ENCODE measurements at places on chromosomes 3 and 15. TPM values are rescaled to one million over a fixed set of nuclear protein-coding genes. Genes with fewer than 3 reads are reported as not detected.

GRCh38 chr3:105351821-105352220 lies 14.9 kb upstream of the ALCAM start:
- H3K27ac ChIP-seq: no peak overlapping the region
- no peak for DNase-seq
- peaks cover 23% of the 10 kb centered on the region for H3K27me3 ChIP-seq
- no peak overlapping the region for H3K4me3 ChIP-seq

GRCh38 chr3:134406331-134407238 lies 32.3 kb upstream of the AMOTL2 start:
- H3K27ac ChIP-seq: peak overlapping the region; percentile 26
- peaks cover 87% of the 10 kb centered on the region for H3K27me3 ChIP-seq
- H3K4me1 ChIP-seq: peaks cover 21% of the 10 kb centered on the region
- no peaks in the 10 kb centered on the region for H3K36me3 ChIP-seq
- peak; percentile 93 for DNase-seq

DNA sequence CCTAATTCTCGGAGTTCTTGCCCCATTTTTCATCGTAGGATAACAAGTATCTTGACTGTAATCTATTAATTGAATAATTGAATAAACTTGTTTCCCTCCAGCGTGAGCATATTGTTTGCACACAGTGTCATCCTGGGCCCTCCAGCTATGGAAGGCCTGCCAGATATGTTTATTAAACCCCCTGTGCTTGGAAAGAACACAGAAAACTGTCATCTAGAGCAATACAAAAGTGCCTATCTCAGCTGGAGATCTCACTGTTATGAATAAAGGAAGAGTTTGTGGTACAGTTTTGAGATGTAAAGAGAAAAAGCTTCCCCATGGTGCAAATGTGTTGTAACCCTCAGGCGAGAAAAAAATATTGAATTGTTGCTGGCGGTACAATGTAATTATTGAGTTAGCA lies 405.9 kb downstream of the SOX2 start:
- H3K4me3 ChIP-seq: no peak overlapping the region
- H3K4me1 ChIP-seq: peaks cover 23% of the 10 kb centered on the region
- H3K36me3 ChIP-seq: no peaks in the 10 kb centered on the region
- no peak for DNase-seq

- H3K27me3 ChIP-seq: no peaks in the 10 kb centered on the region
- H3K4me3 ChIP-seq: no peak overlapping the region
- no peaks in the 10 kb centered on the region for H3K36me3 ChIP-seq
Observed at GRCh38 chr15:29242456-29243242, 27.0 kb downstream of the NSMCE3 start.

DNA sequence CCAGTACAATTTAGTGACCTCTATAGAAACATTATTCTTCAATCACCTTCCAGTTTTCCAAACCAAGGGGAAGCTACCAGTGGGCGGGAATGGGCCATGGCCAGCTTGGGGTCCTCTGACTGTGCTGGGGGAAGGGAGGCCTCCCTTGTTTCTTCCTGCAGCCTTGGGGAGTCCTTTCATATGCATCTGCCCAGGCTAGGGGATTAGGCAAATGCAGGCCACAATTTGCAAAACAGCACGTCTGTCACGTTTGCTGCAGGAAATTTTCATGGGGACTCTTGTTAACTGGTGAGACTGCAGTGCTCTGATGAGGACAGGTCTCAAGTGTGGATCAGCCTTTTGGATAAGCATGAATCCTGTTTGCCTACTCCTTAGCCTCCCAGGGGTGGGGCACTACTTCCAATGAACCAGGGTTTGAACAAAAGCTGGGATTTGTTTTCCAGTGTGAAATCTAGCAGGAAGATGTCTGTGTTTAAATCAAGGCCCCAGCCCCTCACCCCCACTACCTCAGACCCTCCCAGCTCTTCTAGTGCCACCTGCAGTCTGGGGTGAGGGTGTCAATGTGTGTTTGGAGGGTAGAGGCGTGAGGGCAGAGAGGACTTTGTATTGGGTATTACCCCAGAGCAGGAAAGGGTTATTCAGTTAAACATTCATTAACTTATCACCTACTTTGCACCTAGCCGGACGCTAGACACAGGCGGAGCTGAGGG lies 219.9 kb downstream of the OPA1 start:
- H3K4me1 ChIP-seq: peaks cover 73% of the 10 kb centered on the region
- H3K36me3 ChIP-seq: no peaks in the 10 kb centered on the region
- no peak overlapping the region for H3K27ac ChIP-seq
- H3K27me3 ChIP-seq: no peaks in the 10 kb centered on the region

STOML1 gene
- total RNA-seq: 2.0 TPM

WNT5A gene
- 3.3 TPM for total RNA-seq

HIGD2B gene
- not detected for total RNA-seq

MNS1 gene
- total RNA-seq: 6.2 TPM
